Fibroblast of lung (primary cell): ENCODE measurements at places on chromosomes 4 and X. TPM values are rescaled to one million over a fixed set of nuclear protein-coding genes. Genes with fewer than 3 reads are reported as not detected.
A peak's percentile ranks its signal among the peaks of the same experiment; 100 is the strongest.

- no peak for DNase-seq
Observed at GRCh38 chr4:24889991-24890390, 22.9 kb downstream of the CCDC149 start.

DNA sequence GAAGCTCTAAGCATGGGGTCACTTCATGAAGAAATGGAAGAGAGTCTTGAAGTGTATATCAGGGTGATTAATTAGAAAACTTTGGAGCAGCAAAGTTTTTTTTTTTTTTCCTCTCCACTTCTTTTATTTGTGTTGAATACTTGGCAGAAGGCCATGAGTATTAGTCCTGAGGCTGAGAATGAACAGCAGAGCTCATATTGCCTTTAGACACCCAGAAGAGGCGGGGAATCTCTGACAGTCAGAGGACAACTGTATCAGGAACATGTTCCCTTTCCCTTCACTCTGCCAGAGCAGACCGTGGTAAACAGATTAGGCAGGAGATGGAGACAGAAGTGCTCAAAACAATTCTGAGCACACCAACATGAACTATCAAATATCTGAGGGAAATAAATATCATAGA lies 300.9 kb downstream of the FAM47A start:
- no peak for DNase-seq

DNA sequence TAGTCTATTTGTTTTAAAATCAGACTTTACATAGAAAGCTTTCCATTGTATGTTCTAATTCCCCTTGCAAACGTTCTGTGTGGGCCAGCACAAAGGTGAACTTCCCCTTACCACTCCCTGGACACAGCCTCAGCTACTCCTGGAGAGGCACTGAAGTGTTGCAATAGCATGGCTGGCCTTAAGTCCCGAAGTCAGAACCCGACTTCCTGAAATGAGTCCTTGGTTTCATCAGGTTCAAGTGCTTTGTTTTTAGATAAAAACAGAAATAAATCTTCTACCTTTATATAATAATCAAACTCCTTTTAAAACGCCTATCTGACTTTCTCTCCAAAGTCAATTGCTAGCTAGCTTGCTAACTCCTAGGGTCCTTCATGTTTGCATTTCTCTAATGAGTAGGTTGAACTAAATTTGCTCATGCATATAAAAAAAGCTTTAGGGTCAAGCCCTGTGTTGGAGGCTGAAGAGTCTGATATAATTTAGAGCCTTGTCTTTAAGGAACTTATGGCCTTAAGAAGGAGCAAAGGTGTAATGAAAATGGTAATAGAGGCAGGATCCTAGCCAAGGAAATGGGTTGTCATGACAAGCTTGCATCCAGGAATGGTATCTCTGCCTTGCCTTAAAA lies 9.0 kb downstream of the BMP3 start:
- no peak for DNase-seq

GRCh38 chrX:41779941-41780340 lies 56.0 kb downstream of the GPR82 start:
- DNase-seq: no peak

GRCh38 chr4:163810755-163811154 lies 316.3 kb downstream of the TMA16 start:
- no peak for DNase-seq

- peak; percentile 51 for DNase-seq
Observed at GRCh38 chr4:47704693-47705325, 133.1 kb downstream of the CORIN start.

DNA sequence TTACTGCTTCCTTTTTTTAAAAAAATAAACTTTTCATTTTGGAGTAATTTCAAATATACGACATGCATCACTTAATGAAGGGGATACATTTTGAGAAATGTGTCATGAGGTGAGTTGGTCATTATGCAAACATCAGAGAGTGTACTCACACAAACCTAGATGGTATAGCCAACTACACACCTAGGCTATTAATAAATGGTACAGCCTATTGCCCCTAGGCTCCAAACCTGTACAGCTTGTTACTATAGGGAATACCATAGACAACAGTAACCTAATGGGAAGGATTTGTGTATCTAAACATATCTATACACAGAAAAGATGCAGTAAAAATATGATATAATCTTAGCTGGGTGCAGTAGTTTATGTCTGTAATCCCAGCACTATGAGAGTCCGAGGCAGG lies 29.1 kb downstream of the SETD7 start:
- no peak for DNase-seq

DNA sequence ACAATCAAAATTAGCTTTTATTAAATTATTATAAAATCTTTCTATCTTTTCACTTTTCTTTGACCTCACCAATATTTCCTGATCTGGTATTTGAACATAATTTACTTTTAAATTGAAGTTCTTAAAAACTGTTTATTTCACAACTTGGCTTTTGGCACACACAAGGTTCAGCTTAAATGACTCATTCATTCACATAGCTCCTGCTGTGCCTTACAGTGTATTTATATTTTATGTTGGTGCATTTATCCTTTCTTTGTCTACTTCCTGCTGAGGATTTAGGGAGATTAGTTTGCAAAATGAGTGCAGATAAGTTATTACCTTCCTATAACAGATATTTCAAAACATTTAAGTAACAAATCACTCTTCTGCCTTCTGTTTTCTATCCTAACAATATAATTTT lies 430.6 kb downstream of the DTHD1 start:
- DNase-seq: peak; percentile 44

DNA sequence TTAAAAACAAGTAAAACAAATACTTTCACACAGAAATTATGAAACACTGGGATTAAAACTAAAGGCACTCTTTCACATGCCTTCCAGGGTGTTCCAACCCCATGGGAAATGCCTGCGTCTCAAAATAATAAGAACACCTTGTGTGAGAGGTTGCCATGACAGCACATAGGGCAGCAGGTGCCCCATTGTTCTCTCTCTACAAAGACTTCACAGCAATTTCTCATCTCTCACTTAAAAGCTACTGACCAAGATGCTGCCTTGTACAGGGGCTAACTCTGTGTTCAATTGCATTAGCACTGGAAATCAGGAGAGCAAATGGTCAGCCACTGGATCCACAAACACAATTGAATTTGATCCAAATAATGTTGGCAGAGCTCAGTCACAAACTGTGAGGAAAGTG lies 102.5 kb upstream of the GALNTL6 start:
- DNase-seq: no peak

DNA sequence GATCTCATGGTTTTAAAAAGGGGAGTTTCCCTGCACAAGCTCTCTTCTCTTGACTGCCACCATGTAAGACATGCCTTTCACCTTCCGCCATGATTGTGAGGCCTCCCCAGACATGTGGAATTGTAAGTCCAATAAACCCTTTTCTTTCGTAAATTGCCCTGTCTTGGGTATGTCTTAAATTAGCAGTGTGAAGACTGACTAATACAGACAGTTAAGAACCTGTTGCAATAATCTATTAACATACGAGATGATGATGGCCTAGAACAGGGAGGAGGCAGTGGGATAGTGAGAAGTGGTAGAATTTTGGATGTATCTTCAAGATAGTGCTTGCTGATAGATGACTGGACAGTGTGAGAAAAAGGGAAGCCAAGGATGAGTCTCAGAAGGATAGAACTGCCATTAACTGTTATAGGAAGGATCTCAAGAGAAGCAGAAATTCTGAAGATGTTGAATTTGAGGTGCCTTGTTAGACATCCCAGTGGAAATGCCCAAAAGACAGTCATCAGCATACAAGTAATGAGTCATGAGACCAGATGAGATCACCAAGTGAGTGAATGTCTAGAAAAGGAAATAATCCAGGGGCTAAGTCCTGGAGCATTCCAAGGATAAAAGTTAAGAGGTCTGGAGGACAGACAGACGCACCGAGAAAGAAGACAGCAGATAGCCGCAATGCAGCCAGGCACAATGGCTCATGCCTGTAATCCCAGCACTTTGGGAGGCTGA lies 38.8 kb upstream of the UGDH start:
- peak; percentile 77 for DNase-seq

GRCh38 chr4:153076861-153077260 lies 127.4 kb upstream of the TRIM2 start:
- DNase-seq: no peak

- peak; percentile 12 for DNase-seq
Observed at GRCh38 chrX:41922431-41923151, 763 bp downstream of the CASK start.

DNA sequence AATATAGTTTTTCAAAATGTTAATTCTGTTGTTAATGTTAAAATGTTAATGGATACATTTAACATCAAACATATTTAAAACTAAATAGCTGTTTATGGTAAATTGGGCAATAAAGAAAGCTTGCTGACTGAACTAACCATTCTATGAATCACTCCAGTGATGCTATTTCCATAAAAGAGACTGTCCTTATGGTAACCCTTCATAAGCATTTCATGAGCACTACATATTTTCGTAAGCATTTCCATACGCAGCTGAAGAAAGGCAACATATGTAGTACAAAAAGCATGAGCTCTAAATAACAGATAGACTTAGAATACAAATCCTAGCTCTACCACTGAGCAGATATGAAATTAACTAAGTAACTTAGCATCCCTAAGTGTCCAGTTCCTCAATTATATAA lies 188.9 kb downstream of the COL25A1 start:
- DNase-seq: peak; percentile 4

- no peak for DNase-seq
Observed at GRCh38 chr4:110636171-110636679, 13.3 kb upstream of the PITX2 start.

DNA sequence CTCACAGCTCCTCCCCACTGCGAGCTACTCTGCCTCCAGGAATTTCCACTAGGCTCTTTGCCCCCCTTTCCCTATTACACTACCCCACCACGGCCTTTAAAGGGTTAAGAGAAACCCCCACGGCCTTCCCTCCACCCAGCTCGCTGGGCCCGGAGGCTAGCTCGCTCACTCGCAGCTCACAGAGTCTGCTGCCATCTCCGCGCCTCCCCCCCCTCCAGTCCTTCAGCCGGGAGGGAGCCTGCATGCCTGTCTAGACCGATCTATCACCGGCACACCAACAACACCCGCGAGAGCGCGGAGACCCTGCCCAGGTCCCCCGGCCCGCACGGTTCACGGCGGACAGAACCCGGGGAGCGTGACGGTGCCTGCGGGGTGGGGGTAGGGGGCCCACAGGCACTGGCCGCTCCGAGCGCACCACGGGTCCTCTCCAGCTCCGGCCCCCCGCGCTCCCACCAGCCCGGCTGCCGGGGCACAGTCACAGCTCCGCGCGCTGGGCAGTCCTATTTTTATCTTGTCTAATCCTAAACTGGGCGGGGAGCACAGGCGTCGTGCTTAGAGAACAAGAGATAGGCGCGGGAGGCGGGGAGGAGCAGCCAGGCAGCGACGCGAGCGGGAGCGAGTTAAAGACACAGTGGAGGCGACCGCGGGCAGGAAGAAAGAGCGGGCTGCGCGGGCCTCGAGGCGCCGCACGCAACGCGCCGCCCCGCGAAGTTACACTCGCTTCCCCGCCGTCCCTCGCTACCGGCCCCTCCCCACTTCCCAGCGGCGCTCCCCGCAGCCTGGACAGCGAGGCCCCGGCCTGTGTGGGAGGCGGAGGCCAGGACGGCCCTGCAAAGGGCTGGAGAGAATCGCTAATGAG lies 3.5 kb downstream of the BCOR start:
- DNase-seq: peak; percentile 49

- DNase-seq: no peak
Observed at GRCh38 chrX:27591938-27592337, 1.8 kb downstream of the DCAF8L2 start.

DNA sequence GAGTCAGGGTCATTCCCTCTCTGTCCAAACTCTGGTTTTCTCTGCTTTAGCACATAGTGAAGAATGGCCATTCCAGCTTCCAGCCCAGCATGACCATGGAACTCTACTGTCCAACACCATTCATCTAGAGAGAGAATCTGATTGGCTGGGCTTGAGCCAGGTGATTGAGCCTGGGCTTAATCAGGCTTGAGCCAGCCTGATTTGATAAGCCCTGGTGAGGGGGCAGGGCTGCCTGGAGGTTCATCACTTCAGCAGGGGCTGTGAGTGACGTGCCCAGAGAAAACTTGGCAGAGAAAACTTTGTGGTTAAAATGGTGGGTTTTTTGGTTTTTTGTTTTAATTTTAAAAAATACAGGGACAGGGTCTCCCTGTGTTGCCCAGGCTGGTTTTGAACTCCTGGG lies 62.5 kb downstream of the KIAA0232 start:
- DNase-seq: no peak

- peak; percentile 75 for DNase-seq
Observed at GRCh38 chrX:103629318-103630170, 769 bp downstream of the TCEAL1 start.

The ALPK1 gene
- total RNA-seq: 30.8 and 50.2 TPM in 2 replicates

The NOX1 gene
- not detected in 2 replicates for total RNA-seq

The CCDC149 gene
- 11.0 and 13.9 TPM in 2 replicates for total RNA-seq

The FAT1 gene
- 408 and 729 TPM in 2 replicates for total RNA-seq

The HNRNPDL gene
- 160 and 161 TPM in 2 replicates for total RNA-seq

The SLC4A4 gene
- 9.8 and 12.2 TPM in 2 replicates for total RNA-seq

The IL2RG gene
- total RNA-seq: not detected in 2 replicates

The SH3RF1 gene
- total RNA-seq: 10.5 and 13.0 TPM in 2 replicates

The SYTL5 gene
- under 0.01 and 1.5 TPM in 2 replicates for total RNA-seq

The EGFL6 gene
- total RNA-seq: 0.17 and 2.1 TPM in 2 replicates

The ZNF518B gene
- 20.0 and 28.5 TPM in 2 replicates for total RNA-seq
